Esophagus squamous epithelium (tissue), 5 donors: ENCODE measurements at places on chromosomes 5 and 9.
A peak's percentile ranks its signal among the peaks of the same experiment; 100 is the strongest.

- no peak for DNase-seq
Measured at GRCh38 chr9:18185196-18185595, 288.8 kb upstream of the ADAMTSL1 start.

DNA sequence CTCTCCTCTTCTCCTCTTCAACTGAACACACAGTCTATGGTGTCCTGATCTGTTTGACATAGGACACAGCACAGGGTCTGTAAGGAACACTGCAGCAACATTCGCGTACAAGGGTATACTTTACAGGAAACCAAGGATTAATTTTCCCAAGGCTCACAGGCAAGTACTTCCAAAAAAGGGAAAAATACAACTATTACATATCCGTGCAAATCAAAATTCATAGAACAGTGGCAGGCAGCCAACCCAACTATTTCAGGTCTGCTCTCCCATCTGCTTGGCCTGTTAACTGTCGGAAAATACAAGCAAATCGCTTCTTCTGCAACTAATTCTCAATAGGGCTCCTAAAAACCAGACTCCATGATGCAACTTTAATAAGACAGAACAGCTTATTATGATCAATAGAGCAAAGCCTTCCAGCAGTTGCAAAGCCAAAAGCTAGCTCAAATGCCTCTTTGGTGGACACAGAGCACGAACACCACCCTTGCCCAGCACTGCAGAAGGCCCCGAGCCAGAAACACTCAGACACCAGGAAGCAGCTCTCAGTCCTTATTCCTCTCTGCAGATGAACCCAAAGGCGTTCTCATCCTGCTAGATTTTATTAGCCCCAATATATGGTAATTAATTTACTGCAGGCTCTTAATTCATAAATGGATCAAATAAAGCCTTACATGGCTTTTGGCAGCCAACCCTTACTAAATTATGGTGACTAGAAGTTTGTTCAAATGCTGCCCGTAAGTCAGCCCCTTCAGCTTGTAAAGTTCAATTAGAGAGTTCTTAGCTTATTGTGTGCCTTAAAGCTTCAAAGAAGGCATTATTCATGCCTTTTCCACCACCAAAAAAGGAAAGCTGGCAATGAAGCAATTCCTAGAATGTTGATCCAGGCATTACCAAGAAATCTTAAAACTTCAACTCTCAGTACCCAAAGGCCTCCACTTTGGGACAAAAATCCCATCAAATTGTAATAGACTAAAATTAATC, 68.8 kb downstream of the ZNF608 start:
- DNase-seq: no peak

- peak; percentile 28 for DNase-seq
Measured at GRCh38 chr5:1801222-1801966, at the start of gene NDUFS6. Gene NDUFS6 (plus strand): TSS chr5:1801407. CDS start chr5:1801418, 11 bp downstream.

GRCh38 chr5:94969174-94969573, 315.7 kb downstream of the MCTP1 start:
- DNase-seq: no peak

GRCh38 chr9:20995616-20996015, 35.8 kb downstream of the HACD4 start:
- DNase-seq: no peak
